GM23248 (cell line): ENCODE measurements at places on chromosomes 13 and 19. TPM values are rescaled to one million over a fixed set of nuclear protein-coding genes. Genes with fewer than 3 reads are reported as not detected.

Gene FFAR1
- not detected in 2 replicates for total RNA-seq

- DNase-seq: no peak
Observed at GRCh38 chr13:40445557-40445990, 220.9 kb downstream of the FOXO1 start.

DNA sequence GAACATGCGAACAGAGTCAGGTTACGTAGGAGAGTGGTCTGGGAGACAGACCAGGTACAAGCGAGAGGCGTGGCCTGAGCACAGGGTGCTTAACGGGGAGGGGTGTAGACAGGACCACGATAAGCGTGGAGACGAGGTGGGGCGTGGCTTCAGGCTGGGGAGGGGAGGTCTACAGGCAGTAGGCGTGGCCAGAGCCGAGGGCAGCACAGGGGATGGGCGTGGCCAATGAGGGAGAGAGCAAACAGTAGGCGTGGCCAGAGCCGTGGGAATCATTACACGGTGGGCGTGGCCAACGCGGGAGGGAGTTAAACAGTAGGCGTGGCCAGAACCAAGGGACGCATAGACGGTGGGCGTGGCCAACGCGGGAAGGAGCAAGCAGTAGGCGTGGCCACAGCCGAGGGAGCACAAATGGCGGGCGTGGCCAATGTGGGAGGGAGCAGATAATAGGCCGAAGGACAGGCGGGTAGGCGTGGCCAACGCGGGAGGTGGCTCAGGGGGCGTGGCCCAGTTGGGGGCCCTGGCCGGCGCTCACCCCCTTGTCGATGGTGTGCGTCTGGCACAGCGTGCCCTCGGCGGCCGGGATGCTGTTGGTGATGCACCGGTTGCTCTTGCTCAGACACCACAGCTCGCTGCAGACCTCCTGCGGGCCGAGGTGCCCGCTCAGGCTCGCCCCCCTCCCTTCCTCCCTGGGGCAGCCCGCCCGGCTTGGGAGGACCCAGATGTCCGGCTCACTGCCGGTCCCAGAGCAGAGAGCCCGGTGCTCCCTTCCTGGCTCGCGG lies 15.2 kb upstream of the MYO1F start:
- peak; percentile 100 for DNase-seq

DNA sequence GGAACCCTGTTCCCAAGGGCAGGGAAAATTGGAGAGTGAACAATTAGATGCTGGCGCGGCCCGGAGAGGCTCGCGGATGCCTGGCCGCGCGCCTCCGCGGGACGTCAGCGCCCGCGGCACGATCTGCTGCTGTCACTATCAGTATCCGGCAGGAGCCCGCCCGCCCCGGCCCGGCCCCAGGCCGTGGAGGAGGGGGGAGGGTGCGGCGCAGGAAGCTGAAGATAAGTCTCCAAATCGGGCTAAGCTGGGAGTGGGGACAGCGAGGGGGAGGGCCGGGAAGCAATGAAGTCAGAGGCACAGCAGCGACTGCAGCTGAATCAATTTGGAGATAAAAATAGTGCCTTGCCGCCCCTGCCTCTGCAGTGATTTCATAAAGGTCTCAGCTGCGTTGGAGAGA lies 441.5 kb upstream of the KLF12 start:
- DNase-seq: peak; percentile 73

Gene FGF9
- total RNA-seq: 0.65 TPM in 1 of 2 replicates, not detected in the other

GRCh38 chr13:91567485-91568207 lies 169.2 kb downstream of the GPC5 start:
- DNase-seq: no peak

Gene GRK1
- not detected in 2 replicates for total RNA-seq

DNA sequence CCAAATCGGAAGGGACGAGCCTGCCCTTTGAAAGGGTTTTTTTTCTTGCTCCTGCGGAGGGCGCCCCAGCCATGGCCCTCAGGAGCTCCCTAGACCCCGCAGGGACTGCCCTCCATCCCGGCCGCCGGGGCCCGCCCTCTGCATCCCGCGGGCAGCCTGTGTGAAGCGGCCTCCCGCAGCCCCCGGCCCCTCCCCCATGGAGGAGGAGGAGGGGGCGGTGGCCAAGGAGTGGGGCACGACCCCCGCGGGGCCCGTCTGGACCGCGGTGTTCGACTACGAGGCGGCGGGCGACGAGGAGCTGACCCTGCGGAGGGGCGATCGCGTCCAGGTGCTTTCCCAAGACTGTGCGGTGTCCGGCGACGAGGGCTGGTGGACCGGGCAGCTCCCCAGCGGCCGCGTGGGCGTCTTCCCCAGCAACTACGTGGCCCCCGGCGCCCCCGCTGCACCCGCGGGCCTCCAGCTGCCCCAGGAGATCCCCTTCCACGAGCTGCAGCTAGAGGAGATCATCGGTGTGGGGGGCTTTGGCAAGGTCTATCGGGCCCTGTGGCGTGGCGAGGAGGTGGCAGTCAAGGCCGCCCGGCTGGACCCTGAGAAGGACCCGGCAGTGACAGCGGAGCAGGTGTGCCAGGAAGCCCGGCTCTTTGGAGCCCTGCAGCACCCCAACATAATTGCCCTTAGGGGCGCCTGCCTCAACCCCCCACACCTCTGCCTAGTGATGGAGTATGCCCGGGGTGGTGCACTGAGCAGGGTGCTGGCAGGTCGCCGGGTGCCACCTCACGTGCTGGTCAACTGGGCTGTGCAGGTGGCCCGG lies 815 bp downstream of the MAP3K10 start:
- peak; percentile 61 for DNase-seq

DNA sequence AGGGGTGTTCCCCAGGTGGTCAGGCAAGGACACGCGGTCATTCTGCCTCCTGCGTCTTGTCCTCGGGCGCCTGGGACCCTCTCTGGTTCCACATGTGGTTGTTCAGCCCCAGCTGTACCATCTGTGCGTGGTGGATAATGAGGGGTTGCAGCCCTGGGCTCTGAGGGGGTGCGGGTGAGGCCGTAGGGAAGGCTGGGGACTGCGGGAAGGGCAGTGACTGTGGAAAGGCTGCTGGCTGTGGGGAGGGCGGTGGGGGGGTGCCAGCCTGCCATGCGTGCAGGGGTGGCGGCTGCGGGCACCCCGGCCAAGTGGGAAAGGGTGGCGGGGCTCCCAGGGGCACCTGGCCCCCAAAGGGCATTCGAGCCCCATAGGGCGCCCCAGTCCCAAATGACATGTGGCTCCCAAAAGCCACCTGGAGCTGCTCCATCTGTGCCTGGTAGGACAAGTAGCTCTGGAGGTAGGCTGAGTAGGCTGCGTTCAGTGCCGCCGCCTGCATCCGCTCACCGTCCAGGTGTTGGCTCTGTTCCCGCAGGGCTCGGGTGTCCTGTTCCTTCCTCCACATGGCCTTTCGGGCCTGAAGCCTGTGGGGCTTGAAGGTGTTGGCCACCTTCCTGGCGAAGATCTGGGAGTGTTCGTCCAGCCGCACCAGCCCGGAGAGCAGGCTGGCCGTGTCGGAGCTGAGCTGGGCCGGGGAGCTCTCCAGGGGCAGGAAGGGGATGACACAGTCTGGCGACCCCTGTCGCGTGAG lies 15.1 kb downstream of the TICAM1 start:
- no peak for DNase-seq

Gene HCST
- total RNA-seq: not detected in 2 replicates

DNA sequence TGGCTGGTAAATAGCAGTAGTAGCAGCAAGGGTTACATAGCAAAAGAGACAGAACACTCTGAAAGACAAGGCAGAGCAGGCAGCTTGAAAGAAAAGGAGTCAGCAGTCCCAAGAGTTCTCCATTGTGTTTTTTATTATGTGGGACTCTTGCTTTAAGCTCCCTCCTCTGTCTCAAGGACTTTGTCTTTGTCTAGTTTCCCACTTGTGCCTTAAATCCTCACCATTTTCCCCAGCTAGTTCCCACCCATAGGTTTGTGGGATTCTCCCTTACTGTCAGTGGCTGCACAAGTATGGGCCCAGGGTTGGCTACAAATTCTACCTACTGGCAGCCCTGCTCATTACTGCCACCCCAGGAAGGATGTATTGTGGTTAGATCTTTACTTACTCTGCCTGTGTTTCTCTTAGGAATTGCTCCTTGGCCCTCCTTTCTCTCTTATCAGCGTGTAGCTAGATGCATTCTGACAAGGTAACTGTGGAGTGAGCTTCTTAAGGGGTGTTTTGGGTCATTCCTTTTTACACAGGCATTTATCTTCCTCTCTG lies 413.4 kb upstream of the PCDH9 start:
- no peak for DNase-seq

GRCh38 chr13:112819816-112820215 lies 130.0 kb downstream of the ATP11A start:
- DNase-seq: no peak

- DNase-seq: peak; percentile 68
Observed at GRCh38 chr19:35267353-35267817, 1.4 kb upstream of the USF2 start.

DNA sequence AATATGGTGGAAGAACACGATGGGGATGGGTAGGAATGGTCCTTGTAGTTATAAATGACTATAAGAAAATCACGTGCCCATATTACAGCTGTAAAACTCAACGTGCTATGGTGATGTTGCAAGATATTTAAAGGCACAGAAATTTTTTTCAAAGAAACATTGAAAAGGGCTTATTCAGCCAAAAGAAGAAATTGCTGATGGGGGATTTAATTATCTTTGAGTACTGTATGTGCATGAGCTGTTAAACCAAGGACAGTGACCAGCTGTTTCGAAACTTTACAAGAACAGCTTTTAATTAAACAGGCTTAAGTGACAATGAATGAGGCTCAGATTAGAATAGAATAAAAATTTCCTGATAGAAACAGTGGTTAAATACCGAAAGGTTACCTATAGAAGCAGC lies 339.0 kb downstream of the HS6ST3 start:
- no peak for DNase-seq

DNA sequence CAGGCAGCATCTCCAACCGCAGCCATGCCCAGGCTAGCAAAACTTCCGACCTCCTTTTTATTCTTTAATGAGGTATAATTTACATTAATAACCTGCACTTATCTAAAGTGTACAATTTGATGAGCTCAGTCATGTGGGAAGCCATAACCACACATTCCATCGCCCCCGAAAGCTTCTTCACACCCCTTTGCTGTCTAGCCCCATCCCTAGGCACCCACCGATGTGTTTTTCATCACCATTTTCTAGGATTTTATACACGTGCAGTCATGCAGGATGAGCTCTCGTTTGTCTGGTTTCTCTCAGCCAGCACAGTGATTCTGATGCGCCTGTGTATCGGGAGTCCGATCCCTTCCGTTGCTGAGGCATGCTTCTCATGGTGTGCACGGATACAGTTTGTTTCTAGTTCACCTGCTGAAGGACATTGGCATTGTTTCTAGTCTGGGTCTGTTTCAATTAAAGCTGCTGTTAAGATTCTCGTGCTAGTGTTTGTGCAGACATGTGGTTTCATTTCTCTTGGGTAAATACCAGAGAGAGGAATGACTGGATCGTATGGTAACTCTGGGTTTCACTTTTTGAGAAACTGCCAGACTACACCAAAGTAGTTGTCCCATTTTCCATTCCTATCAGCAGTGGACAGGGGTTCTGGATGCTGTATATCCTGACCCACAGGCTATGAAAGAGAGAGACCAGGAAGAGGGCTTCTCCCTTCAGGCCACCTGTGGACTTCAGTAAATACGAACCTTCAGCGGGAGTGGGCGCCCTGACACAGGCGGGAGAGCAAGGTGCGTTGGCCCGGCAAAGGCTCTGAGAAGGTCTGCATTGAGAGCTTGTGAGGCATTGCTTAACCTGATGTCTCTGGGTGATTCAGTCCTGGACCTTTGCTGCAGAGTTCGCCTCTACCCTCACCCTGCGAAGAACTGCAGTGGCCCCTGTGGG lies 4.9 kb downstream of the AP1M1 start:
- DNase-seq: peak; percentile 49
